ENCODE measurements at places on chromosomes 4 and X.

- DNase-seq, result peak; percentile 42
These were observed 449.8 kb downstream of the C4orf33 start for GRCh38 chr4:129545599-129546278.

DNA sequence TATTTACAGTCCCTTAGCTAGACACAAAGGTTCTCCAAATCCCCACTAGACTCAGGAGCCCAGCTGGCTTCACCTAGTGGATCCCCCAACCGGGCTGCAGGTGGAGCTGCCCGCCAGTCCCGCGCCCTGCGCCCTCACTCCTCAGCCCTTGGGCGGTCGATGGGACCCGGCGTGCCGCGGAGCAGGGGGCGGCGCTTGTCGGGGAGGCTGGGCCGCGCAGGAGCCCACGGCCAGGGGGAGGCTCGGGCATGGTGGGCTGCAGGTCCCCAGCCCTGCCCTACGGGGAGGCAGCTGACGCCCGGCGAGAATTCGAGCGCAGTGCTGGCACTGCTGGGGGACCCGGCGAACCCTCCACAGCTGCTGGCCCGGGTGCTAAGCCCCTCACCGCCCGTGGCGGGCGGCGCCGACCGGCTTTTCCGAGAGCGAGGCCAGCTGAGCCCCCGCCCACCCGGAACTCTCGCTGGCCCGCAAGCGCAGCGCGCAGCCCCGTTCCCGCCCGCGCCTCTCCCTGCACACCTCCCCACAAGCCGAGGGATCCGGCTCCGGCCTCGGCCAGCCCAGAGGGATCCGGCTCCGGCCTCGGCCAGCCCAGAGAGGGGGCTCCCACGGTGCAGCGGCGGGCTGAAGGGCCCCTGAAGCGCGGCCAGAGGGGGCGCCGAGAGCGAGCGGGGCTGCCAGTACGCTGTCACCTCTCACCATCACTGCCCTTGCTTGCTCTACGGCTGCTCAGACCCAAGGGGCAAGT is 39.4 kb downstream of the WFS1 start:
- DNase-seq, result no peak

DNA sequence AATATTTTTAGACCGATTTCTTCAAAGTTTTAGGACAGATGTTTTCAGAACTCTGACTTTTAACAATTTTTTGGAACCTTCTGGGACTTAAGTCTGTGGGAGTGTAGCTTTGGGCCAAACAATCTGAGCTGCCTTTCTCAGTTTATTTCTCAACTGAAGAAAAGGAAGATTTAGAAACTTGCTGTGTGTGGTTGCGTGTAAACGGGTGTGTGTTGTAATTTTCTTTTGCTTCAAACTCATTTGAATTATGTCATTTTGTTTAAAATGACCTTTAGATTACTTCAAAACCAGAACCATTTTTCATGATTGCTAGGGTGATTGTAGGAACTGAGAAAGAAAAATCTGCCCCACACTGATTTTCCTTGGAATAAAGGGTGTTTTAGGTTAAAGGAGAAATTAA is 577.7 kb upstream of the GALNTL6 start:
- no peak for DNase-seq

DNA sequence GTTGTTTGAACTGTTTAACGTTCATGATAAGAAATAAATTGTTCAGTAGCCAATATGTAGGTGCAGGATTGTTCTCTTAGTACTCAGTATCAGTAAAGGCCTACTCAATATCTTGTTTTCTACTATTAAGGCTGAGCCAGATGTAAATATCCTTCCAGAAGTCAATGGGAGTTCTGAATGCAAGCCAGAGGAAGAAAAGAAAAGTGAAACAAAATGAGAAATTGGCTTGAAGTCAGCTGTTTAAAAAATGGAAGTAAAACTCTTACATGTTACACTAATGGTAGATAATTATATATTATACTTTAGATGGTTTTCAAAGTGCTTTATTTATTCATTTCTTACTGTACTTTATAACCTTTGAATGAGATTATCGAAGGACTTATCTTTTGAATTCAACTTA is 1417.9 kb downstream of the ADGRL3 start:
- no peak for DNase-seq

DNA sequence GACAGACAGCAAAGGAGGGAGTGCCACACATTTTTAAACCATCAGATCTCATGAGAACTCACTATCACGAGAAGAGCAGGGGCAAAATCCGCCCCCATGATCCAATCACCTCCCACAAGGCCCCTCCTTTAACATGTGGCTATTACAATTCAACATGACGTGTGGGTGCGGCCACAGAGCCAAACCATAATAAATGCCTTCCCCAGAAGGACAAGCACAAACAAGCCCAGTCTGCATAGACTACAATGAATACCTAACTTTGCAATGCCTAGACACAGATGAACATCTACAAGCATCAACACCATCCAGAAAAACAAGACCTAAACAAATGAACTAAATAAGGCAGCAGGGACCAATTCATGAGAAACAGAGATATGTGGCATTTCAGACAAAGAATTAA is 12.3 kb downstream of the ETDA start:
- DNase-seq, result no peak

DNA sequence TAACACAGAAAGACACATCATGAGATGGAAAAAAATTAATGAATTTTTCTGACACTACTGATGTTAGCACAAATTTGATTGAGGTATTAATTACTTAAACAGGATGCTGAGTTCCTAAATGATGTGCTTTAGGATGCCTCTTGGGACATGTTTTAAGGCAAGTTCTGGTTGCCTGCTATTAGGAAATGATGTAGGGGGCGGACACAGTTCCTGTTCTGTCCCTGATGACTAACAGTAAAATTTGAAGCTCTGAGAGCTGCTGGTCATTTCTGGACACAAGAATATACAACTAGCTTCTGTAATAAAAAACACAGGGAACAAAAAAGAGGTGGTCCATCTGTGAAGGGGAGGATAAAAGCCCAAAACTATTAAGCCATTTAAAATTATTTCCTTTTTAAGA is 163.2 kb upstream of the ETNPPL start:
- peak; percentile 27 for DNase-seq

GRCh38 chr4:25580633-25581467 is 74.8 kb upstream of the SLC34A2 start:
- no peak for DNase-seq

- no peak for DNase-seq
These were observed 14.7 kb upstream of the PLAC8 start for GRCh38 chr4:83129264-83129663.

GRCh38 chrX:14497184-14497666 is 32.1 kb upstream of the GLRA2 start:
- peak; percentile 21 for DNase-seq

DNA sequence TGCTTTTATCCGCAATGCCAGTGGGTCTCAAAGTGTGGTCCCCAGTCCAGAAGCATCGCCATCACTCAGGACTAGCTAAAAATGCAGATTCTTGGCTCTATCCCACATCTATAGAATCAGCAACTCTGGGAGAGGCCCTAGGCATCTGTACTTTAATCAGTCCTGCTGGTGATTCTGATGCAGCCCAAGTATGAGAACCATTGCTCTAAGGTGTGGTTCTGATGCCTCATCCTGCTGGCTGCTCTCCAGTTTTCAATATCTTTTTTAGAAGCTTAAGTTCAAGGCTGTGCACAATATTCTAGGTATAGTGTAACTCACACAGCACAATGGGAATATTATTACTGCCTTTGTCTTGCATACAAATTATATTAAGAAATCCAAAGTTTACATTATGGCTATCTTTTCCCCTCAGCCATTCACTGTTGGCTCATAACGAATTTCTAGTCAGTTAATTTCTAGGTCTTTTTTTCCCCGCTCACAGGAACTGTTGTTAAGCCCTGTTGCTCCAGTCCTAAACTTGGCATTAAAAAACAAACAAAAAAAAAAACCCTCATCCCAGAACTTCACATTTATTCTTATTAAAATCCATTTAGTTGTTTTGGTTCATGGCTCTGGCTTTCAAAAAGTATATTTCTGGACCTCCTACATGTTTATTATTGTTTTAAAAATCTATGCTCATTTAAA is 109.1 kb downstream of the PHEX start:
- no peak for DNase-seq

- no peak for DNase-seq
These were observed 18.0 kb downstream of the C4orf33 start for GRCh38 chr4:129113919-129114318.

- peak; percentile 43 for DNase-seq
These were observed 465.4 kb downstream of the FAT4 start for GRCh38 chr4:125780164-125780563.

- DNase-seq, result no peak
These were observed 51.9 kb downstream of the ZFYVE28 start for GRCh38 chr4:2366252-2367192.

- no peak for DNase-seq
These were observed 35.0 kb upstream of the BMPR1B start for GRCh38 chr4:94722748-94723147.

DNA sequence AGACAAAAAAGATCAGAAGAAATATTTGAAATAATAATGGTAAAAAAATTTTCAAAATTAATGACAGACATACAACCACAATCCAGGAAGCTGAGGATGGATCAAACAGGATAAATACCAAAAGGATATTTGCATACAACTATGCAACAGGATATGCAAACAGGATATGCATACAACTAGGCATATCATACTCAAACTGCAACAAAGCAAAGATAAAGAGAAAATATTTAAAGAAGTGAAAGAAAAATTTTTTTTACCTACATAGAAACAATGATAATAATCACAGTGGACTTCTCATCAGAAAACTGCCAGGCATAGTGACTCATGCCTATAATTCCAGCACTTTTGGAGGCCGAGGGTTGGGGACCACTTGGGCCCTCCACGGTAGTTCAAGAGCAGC is 11.3 kb upstream of the DHX15 start:
- no peak for DNase-seq

- DNase-seq, result peak; percentile 38
These were observed 47.4 kb upstream of the KDR start for GRCh38 chr4:55172694-55173287.

- peak; percentile 86 for DNase-seq
These were observed 1.6 kb upstream of the PDGFRA start for GRCh38 chr4:54227256-54228055.

DNA sequence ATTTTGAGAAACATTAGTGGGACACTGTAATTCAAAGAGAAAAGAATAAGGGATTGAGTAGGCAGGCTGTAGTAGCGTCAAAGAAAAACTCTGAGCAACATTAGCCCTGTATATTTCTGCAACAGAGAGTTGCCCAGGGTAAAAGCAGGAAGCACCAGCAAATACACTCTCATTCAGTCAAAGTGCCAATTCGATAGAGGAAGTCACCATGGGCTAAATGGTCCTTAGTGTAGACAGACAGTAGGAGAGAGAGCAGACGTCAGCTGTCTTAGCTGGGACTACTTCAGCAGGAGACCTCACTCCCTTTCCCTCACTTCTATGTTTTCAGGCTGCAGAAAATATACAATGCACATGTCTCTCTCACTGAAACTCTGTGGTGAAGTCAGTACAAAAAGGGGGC is 2073.8 kb upstream of the TENM3 start:
- DNase-seq, result no peak

DNA sequence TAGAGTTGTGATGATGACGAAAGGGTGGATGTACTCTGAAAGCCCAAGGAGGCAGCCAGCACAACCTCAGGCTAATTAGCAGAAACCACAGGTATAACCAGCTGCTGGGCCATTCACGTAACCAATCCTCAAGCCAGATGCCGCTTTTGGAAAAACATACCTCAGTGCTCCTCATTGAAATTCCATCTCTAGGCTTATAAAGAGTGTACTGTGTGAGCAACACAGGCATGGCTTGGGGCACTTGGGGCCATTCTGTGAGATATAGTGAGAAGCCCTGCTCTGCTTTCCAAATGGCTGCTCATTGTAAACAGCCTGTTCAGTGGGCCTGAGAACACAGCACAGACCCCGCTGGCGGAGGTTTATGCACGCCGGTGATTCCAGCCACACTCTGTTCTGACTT is 182.1 kb upstream of the HHIP start:
- DNase-seq, result no peak

GRCh38 chrX:82320569-82320968 is 1118.7 kb downstream of the SH3BGRL start:
- no peak for DNase-seq

Measured in fibroblast of upper back skin (primary cell).